Right hindlimb (tissue), 1 donor: ENCODE measurements at places on chromosomes 2 and 18.

DNA sequence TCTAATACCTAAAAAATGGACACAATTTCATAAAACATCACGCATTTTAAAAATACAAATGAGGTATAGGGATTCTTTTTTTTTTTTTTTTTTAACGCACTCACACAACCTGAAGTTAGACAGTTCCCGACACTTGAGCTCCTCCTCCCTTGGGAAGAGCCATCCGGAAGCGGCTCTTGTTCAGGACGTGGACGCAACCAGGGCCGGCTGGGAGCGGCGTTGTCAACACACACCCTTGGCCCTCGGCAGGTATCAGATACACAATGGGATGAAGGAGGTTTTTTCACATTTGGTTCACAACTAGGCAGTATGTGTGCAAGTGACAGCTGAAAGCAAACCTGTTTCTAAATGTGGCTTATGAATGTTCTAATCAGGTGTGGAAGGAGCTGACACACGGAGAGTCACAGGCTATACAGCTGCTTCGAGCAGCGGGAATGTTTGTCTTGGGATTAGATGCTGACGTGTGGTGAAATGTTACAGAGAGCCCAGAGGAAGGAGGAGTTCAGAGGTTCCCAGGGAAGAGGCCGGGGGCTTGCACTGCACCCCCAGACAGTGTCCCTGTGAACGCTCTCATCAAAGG, 111.1 kb downstream of the PXDN start:
- no peak for DNase-seq

GRCh38 chr2:169755083-169755870, 21.6 kb downstream of the KLHL23 start:
- DNase-seq = no peak

DNA sequence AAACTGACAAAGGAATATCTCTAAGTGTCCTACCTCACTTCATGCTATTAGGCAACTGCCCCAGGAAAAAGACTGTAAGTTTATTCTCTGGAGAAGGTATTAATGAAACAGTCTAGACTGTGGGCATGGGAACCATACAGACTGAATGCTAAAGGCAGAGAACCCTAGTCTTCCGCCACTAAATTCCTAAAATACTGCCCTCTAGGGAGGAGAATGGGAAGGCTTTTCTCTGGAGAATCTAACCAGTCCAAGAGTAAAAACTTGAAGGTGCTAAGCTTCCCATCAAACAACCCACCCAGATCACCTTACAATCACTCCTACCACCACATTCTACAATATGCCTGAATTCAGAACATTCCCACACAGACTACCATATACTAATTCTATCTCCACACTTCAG, 3.4 kb downstream of the SRBD1 start:
- DNase-seq = no peak

- DNase-seq = no peak
Observed at GRCh38 chr2:227436436-227437174, 35.4 kb upstream of the AGFG1 start.

GRCh38 chr2:42713920-42714319, 50.0 kb downstream of the OXER1 start:
- DNase-seq = no peak

GRCh38 chr2:30721668-30722647, 85.3 kb downstream of the CAPN13 start:
- no peak for DNase-seq
